ENCODE measurements at places on chromosomes 12 and 14.

- no peak for DNase-seq
These were observed 29.7 kb downstream of the ATF7IP start for GRCh38 chr12:14395074-14395778.

DNA sequence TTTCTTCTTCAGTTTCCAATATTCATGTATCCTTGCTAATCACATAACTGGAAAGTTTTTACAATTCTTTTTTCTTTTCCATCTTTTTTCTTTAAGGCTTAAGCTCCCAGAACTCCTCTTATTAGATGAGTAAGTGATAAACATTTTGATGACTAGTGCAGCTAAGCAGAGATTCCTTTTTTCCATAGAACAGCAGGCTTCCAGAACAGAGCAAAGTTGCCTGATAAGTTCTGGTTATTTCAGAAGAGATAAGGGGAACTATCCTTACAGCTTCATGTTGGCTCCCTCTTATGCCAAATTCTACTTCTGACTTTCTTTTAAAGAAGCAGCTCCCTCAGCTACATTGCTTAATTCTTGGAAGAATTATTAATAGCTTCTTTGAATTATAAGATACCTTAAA lies 194.7 kb upstream of the FAR2 start:
- no peak for DNase-seq

DNA sequence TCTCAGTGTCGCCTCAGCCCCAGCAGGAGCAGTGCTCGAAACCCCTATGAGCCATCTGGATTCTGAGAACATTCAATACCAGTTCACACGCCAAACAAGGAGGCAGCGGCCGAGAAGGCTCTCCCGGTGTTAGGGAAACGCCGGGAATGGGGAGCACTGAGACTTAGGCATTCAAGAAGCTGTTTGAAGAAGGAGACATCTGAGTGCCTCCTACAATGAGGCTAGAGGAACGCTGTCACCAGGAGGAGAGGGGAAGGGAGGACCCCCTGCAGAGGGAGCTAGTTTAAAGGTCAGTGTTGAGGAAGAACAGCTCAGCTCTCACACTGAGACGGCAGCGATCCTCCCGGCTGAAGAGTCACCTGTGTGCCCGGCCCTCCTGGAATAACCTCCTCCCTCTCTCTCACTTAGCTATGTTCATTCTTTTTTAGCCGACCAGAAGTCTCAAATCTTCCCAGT lies 69.9 kb downstream of the SERPINA3 start:
- no peak for DNase-seq

- no peak for DNase-seq
These were observed 2.2 kb downstream of the GABARAPL1 start for GRCh38 chr12:10214895-10215267.

GRCh38 chr12:70045514-70045913 lies 197.7 kb upstream of the CNOT2 start:
- DNase-seq = no peak

DNA sequence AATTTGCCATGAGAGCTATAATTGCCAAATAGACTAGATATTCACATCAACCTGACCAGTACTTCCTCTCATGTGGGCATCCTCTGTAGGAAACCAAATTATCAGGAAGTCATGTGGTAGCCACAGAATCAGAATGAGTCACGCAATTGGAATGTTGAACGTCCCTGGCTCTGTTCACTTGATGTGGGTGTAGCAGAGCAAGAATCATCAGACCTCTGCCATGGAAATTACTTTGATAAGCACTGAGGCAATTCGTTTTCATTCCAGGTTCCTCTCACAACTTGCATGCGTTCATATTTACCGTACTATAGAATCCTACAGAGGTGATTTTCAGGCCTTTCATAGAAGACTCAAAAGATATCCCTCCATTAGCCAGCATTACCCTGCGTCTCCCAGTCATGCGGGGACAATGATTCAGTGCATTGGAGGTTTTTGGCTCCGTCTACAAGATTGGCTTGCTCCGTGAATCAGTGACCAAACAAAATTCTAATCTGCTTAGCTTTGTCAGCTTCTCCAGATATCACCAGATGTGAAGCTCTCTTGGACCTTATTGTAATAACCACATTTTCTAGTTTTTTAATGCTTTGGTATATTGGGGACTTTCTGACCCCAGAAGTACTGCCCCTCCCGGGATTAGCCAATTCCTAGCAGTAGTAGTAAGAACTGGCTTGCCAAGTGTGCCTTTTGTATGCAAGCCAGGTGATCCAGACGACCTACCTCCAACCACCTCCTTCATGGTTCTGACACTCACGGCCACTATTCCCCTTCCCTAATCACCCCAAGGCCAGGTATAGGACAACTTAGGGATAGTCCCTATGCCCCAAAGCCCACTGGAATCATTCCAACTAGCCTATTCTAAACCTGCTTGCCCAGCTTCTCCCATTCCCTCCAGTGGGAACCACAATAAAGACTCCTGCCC lies 133.4 kb downstream of the KICS2 start:
- no peak for DNase-seq

DNA sequence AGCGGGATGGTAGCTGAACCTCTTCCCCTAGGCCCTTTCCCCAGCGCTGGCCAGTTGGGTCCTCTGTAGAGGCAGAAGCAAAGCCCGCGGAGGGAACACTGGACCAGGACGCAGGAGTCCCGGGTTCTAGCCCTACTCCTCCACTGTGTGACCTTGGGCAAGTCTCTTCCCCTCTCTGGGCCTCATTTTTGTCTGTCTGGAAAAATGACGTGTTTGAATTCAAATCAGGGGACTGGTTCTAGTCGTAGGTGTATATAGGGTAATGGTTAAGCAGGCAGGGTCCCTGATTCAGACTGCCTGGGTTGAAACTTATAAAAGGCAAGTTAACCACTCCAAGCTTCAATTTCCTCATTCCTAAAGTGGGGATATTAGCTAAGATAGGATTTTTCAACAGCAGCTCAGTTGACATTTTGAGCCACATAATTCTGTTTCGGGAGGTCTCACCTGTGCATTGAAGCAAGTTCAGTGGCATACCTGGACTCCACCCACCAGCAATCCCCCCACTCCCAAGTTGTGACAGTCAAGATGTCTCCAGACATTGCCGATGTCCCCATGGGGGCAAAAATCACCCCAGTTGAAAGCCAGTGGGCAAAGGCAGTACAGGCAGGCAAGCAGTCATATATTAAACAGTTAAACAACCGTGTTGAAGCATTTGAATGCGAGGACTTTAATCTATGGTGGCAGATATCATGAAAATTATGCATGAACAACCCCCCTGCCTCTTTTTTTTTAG lies 899 bp downstream of the TPCN1 start:
- DNase-seq = no peak

- no peak for DNase-seq
These were observed 64.1 kb downstream of the LRP6 start for GRCh38 chr12:12202747-12203146.

DNA sequence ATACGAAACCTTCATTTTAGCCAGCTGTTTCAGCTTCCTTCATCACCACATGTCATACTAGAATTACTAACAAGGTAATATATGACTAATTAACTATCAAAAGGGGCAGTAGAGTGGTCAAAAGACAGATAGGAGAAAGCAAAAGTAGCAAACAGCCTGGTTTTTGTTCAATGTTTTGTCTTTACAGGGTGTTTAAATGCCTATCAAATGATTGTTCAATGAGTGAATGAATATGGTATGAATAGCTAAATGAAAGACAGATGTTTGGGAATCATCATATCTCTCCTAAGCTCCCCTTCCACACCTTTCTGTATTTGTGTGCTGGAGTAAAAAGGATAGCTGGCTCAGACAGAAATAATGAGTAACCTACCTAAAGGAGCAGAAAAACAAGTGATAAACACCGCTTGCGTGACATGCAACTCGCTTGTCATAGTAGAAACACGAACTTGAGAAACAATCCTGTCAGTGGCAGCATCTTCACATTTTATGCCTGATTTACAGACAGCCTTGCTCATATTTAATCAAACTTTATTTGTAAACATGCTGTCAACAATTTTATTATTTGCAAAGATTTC lies 34.2 kb downstream of the ABCC9 start:
- no peak for DNase-seq
